ENCODE measurements at places on chromosomes 6 and 20.

GRCh38 chr6:121608270-121608669 is 172.8 kb downstream of the GJA1 start:
- no peak for DNase-seq

- peak; percentile 2 for DNase-seq
Observed at GRCh38 chr6:99130897-99131873, 183.4 kb upstream of the FBXL4 start.

DNA sequence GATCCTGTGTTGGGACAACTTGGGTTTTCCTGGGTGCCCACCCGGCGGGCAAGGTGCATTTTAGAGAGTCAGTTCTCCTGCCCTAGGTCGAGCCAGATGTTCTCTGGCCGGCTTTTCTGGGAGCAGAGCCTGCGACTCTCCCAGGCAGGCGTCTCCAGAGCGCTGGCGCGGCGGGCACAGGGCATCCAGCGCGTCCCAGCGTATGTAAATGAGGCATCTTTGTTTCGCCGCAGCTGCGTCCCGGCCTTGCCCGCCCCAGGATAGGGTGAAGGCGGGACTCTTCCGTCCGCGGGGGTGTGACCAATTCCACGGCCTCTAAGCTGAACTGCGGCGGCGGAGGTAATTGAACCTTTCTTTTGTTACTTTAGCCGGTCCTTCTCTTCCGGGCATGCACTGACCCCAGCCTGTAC is 9.1 kb downstream of the GRIK2 start:
- DNase-seq = peak; percentile 90

- DNase-seq = peak; percentile 66
Observed at GRCh38 chr6:48183178-48183577, 72.2 kb upstream of the PTCHD4 start.

DNA sequence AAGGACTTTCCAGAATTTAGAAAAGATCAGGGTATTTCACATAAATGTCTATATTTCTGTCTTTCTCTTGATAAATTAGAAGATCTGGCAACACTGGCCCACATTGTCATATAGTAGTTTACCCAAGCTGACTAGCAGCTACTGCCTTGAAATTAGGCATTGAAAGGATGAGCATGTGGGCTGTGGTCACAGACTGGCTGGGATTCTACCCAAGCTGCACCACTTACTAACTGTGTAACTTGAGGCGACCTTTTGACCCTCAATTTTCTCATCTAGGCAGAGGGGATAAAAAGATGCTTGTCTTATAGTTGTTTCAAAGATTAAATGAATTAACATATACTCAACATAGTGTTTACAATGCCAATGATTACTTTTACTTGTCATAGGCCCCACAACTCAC is 152.7 kb upstream of the BMP2 start:
- DNase-seq = no peak

DNA sequence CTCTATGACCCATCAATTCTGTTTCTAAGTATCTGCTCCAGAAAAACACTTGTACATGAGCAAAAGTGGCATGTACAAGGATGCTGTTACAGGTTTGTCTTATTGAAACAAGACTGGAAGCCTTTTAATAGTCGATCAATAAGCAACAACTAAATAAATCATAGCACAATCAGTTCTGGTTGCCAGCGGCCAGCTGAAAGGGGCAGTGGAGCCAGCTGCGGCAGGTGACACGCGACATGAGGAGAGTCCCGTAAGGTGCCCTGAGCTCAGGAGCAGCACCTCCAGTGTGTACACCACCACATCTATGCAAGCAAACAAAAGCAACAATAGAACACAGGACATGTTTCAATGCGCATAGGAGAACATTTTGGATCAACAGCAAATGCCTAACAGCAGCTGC is 20.7 kb upstream of the NNAT start:
- DNase-seq = no peak

DNA sequence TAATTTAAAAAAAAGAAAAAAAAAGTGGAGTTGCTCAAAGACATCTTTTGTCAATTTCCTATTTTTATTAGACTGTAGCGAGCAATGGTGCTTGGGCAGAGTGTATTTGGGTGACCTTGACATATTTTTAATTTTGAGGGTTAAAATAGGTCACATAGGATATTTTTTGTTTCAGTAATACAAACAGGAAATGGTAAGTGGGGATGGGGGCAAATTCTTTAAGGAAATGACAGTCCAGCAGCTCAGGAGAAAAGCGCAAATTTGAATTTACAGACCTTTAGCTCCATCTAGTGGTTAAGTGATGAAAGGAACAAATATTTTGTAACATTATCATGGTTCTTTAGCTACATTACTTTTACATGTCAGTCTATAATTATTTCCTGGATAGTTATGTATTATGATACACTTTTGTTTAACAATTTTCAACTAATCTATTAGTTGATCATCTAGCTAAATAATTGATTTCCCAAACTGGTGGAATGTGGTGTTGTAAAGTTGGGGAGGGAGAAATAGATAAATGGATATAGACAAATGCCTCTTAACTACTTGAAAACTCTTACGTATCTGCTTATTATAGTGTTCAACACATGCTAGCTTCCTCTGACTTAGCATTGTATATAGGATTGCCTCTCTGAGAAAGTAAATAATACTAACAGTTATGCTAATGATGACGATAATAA is 10.0 kb downstream of the CITED2 start:
- DNase-seq = peak; percentile 64

- no peak for DNase-seq
Observed at GRCh38 chr6:52015953-52016352, 71.5 kb downstream of the PKHD1 start.

Data from DMS53 (cell line).